ENCODE measurements at places on chromosomes 12 and 14. TPM values are rescaled to one million over a fixed set of nuclear protein-coding genes. Genes with fewer than 3 reads are reported as not detected.

Gene FAIM2
- 0.18 TPM for total RNA-seq

Gene ADAMTS20
- total RNA-seq, result not detected

Gene PRH2
- total RNA-seq, result not detected

Gene CD163L1
- total RNA-seq, result not detected

Gene MGAT4C
- not detected for total RNA-seq

Gene MGST1
- total RNA-seq, result 1.2 TPM

Gene GPR162
- 0.18 TPM for total RNA-seq

Gene TMEM119
- total RNA-seq, result 0.30 TPM

Gene ZFYVE21
- 16.4 TPM for total RNA-seq

Gene AKT1
- total RNA-seq, result 141 TPM

Data from T-helper 2 cell treated with Interferon-gamma antibody and Interleukin-4, amounts not matched to agents 100 ng/mL and 5 ng/mL, for 36 hours (primary cell).